ENCODE measurements at places on chromosomes 12 and 14.

- no peak for DNase-seq
Observed at GRCh38 chr12:2009623-2010022, 5.4 kb upstream of the DCP1B start.

DNA sequence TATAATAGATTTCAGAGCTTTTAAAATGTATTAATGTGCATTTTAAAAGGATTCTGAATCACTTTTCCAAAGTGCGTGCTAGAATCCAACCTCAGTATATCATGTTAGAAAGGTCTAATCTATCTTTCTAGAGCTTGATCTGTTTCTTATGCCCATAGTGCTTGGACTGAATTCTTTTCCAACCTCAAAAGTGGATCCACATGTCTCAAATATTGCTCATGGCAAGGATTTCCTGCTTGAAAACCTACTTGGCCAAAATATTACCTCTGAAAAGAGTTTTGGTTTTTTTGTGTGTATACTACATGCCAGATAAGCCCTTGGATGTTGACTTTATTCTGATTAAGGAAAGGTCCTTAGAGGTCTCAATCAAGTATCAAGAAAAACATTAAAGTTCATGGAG is 16.9 kb upstream of the SLC6A15 start:
- DNase-seq: no peak

- DNase-seq: no peak
Observed at GRCh38 chr12:52214421-52214802, 18.6 kb upstream of the KRT7 start.

GRCh38 chr12:52899338-52900035 is 5.4 kb downstream of the KRT8 start:
- no peak for DNase-seq

- DNase-seq: no peak
Observed at GRCh38 chr12:63480186-63480585, 188.1 kb downstream of the DPY19L2 start.

- DNase-seq: no peak
Observed at GRCh38 chr14:87079416-87079815, 913.6 kb downstream of the GALC start.

GRCh38 chr12:93742110-93742934 is 65.1 kb downstream of the CRADD start:
- peak; percentile 62 for DNase-seq

DNA sequence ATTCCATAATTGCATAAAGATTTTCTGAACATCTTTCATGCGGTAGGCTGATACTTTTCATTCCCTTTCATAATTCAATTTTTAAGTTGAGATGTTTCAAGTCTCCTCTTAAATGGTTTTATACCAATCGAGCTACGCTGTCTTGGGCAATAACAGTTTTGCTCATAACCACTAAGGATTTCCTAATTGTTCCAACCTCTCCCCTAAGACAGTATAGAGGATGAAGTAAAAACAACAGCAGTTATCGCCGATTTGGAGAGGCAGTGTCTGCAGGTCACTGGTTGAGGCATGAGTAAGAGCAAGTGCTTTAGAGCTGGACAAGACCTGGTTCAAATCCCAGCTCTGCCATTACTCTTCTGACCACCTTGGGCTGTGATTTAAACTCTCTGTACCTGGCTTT is 6.9 kb upstream of the MED13L start:
- DNase-seq: no peak

DNA sequence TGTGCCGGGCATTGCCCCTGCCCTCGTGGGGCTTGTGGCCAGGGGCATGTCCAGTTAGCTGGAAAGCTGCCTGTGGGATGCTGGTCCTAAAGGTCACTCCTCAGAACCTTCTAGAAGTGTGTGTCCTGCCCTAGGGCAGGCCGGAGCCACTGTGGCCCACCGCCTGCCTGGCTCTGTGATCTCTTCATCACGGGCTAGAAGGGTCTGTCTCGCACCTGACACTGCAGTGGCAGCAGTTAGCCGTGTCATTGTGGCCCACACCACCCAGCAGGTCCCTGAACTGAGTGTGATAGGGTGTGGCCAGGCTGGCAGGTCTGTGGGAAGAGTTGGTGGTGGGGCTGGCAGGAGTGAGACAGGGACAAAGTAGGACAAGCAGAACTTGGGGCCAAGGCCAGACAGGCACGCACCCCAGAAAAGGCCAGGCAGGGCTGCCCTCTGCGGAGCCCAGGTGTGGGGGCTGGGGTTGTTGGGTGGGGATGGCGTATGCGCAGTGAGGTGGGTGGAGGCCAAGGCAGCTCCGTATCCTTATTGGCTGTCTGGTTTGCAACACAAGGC is 41.2 kb downstream of the ADGRD1 start:
- no peak for DNase-seq

DNA sequence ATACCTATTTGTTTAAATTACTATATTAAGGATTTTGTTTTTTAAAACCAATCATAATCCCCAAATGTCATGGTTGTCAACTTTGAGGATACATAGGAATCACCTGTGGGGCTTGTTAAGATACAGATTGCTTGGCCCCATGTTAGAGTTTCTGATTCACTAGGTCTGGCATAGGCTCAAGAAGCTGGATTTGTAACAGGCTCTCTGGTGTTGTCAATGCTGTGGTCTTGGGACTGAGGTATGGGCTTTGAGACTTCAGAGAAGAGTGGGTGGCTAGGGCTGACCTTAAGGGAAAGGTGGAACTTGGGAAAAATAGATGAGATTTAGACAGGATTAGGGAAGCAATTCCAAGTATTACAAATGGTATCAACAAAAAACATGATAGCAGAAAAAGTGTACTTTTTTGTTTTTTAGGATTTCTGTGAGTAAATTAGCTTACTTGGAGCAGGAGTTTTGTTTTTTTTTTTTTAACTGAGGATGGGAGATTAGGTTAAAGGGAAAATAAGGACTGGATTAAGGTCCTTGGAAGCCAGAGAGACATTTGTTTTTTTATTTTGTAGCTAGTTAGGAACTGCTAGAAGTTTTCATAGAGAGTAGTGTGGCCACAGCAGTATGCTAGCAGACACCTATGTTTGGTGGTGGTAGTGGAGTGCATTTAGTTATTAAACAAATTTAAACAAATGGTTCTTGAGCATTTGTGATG is 88.6 kb downstream of the RAD51B start:
- DNase-seq: no peak

DNA sequence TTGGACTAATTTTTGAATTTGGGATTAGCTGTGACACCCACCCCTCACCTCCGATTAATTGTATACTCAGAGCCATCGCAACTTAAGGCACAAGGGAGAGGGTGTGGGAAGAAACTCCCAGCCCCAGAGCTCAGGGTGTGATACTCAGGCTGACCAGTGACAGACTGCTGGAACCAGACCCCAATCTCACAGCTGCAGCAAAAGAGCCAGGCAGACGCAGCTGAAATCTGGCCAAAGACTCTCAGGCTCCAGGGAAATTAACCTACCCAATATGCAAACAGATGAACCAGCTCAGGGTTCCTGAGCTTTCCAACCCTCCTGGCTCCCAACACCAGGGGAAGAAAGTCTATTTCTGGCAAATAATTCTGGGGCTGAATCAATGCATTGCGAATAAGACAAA is 30.5 kb downstream of the ANAPC7 start:
- no peak for DNase-seq

All from bone marrow (tissue), 2 donors.